ENCODE measurements at places on chromosomes 4 and X.

- no peak for DNase-seq
These were observed 35.1 kb downstream of the CLDN22 start for GRCh38 chr4:183284965-183285364.

- DNase-seq = no peak
These were observed 203.3 kb downstream of the ANTXR2 start for GRCh38 chr4:79869597-79870237.

DNA sequence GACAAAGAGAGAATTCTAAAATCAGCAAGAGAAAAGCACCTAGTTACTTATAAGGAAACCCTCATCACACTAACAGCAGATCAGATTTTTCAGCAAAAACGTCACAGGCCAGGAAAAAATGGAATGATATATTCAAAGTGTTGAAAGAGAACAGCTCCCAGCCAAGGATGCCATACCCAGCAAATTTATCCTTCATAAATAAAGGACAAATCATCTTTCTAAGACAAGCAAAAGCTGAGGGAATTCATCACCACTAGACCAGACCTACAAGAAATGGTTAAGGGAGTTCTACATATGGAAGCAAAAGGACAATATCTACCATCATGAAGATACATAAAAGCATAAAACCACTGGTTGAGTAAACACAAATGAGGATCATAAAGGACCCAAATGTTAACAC lies 53.6 kb downstream of the MANBA start:
- DNase-seq = no peak

DNA sequence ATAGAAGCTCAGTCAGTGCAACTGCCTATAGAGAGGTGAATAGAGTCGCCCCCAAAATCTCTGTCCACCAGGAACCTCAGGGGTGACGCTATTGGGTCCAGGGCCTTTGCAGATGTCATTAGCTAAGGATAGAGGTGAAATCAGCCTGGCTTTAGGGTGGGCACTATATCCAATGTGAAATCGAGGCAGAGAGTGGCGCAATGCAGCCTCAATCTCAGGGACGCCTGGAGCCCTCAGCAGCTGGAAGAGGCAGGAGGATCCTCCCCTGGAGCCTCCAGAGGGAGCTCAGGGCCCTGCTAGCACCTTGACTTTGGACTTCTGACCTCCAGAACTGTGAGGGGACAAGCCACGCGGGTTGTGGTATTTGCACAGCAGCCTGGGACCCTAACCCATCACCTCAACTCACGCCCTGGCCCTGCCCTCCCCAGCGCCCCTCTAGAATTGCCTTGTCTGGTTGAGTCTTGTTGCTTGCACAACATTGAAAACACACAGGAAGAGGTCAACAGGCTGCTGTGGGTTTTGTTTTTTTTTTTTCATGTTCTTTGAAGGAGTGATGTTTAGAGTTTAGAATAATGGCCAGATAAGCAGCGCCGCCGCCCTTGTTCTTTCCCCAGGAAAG lies 89.4 kb upstream of the PSAPL1 start:
- DNase-seq = no peak

GRCh38 chrX:115268421-115268820 lies 21.1 kb upstream of the LUZP4 start:
- DNase-seq = peak; percentile 8

DNA sequence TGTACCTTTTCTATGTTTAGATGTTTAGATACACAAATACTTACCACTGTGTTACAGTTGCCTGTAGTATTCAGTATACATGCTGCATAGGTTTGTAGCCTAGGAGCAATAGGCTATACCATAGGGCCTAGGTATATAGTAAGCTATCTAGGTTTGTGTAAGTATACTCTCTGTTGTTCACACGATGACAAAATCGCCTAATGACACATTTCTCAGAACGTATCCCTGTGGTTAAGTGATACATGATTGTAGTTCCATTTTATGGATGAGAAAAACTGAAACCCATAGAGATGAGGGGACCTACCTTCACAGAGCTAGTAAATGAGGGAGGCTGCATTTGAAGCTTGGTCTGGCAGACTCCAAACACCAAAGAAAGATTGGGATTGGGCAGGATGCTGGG lies 79.4 kb upstream of the EFNB1 start:
- no peak for DNase-seq

- DNase-seq = no peak
These were observed 36.7 kb upstream of the EDA2R start for GRCh38 chrX:66675541-66675940.

DNA sequence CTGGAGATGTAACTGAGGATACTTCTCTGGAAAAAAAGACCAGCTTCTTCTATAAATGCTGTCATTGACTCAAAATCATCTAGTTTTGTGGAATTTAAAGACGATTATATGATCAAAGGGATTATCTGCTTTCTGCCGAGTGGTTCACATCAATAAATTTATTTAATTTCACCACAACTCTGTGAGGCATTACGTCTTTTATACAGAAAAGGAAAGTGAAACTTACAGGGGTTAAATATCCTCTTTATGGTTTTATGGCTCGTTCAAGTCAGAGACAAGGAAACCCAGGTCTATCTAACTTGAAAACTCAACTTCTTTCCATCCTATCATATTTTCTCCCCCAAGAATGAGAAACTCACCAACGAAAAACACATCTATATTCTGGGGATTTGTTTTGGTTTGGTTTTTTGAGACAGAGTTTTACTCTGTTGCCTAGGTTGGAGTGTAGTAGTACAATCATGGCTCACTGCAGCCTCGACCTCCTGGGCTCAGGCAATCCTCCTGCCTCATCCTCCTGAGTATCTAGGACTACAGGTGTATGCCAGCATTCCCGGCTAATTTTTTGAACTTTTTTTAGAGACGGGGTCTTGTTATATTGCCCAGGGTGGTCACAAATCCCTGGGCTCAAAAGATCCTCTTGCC lies 377.9 kb upstream of the EMCN start:
- no peak for DNase-seq

DNA sequence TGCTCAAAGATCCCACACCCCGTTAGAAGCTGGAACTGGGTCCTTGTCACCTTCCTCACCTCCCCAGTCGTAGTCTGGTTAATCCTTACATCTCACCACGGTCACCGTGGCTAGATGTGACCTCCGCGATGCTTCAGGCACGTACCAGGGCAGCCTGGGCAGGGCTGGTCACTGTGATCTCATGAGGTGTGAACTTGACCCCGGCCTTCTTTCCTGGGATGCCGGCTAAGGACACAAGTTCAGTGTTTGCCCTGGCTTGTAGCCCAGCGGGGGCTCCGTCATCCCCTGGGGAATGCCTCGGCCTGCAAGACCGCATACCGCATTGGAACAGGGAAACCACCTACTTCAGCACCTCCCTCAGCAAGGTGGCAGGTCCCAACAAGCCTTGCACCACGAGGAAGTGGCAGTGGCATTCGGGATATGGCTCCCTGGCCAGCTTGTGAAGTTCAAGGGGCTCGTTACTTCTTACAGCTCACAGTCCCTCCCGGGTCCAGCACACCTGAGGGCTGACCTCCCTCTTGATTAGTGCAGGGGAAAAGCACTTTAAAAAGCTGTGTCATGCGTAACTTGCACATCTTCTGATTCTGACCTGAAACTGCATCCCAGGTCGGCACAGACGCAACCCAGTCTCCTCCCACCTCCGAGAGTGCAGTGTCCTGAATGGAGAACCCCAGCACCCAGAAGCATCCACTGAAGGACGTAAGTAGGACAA lies 25.9 kb downstream of the NOP14 start:
- no peak for DNase-seq

DNA sequence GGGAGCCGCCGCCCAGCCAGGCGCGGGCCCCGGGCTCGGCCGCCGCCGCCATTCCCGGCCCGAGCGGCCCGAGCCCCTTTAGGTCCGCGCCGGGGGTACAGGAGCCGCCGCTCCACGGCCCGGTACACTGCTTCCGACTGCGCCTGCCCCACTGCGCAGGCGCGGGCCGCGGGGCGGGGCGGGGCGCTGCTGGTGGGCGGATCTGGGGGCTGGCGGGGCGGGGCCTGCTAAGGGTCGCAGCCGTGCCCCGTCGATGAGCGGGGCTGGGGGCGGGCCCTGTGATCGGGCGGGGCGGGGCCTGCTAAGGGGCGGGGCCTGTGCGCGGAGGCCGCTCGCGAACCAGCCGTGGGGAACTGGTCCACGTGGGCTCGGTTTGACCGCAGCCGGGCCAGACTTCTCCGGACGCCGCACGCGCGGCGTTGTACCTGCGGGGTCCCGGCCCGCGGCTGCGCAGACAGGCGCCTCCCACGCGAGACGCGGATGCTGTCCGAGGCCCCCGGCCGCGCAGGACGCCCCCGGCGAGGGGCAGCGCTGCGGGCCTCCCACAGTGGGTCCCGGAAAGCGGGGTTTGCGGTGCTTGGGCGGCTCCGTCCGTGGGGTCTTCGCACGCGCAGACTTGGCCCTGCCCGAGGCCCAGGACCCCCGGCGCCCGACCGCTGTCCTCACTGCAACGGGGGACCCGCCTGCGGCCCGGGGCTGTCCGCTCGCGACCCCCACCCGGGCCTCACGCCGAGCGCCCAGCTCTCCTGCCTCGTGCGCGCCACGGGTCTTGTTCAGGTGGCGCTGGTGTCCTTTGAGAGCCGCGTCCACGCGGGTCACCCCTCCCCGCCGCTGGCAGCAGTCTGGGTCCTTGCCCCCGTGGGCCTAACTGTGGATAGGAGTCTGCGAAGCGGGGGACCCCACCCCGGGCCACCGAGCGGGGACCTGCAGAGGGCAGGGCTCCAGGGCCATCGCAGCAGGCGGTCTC lies at the start of gene DGKQ:
Gene DGKQ (minus strand): TSS at position 139 of the 967 bp plus-strand sequence. CDS start 87 bp downstream, at position 52.
- DNase-seq = peak; percentile 61

- DNase-seq = peak; percentile 69
These were observed 47.7 kb downstream of the TIGD2 start for GRCh38 chr4:89158884-89159503.

DNA sequence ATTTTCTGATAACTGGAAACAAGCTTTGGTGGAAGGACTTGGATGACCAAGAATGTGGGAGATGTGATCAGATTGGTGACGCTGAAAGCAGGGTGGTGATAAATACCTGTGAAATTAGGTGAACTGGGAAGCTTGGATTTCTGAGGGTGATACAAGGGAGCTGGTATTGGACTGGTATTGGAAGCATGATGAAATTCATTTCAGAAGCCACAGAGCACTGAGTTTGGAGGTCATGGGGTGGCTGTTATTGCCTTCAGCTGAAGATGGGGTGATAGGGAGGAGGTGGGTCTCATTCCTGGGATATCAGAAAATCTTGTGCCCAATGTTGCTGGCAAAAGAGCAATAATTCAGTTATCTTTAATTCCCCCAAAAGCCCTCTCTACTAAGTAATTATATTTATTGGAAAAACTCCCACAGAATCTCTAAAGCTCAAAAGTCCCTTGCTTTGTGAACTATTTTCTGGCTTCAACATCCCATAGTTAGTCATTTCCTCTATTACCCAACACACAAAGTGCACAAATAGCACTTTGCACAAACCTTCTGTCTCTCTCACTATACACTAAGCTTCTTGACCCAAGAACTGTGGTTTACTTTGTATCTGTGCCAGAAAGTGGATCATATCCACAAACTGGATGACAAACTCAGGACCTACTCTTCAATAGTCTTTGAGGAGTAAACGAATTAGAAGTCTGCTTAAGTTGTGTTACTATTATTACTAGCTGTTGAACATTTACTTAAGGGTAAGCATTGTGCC lies 23.1 kb upstream of the CAMK2D start:
- no peak for DNase-seq

GRCh38 chr4:26334366-26334765 lies 13.6 kb downstream of the RBPJ start:
- DNase-seq = no peak

GRCh38 chr4:89836897-89837384 lies at the start of gene SNCA:
Gene SNCA, minus strand, starts transcription at chr4:89837161. Its CDS starts 1,494 bp downstream, at chr4:89835667.
- DNase-seq = peak; percentile 70

GRCh38 chrX:97756879-97757278 lies 873.2 kb downstream of the RPA4 start:
- DNase-seq = no peak

GRCh38 chrX:154981116-154981411 lies 41.5 kb downstream of the F8 start:
- DNase-seq = no peak

GRCh38 chr4:38987491-38987890 lies 44.7 kb downstream of the TMEM156 start:
- no peak for DNase-seq

- DNase-seq = no peak
These were observed 20.5 kb upstream of the WDR44 start for GRCh38 chrX:118325453-118325852.

GRCh38 chr4:54318904-54319303 lies 89.8 kb downstream of the PDGFRA start:
- DNase-seq = peak; percentile 1

GRCh38 chr4:54254116-54254914 lies 25.2 kb downstream of the PDGFRA start:
- no peak for DNase-seq

DNA sequence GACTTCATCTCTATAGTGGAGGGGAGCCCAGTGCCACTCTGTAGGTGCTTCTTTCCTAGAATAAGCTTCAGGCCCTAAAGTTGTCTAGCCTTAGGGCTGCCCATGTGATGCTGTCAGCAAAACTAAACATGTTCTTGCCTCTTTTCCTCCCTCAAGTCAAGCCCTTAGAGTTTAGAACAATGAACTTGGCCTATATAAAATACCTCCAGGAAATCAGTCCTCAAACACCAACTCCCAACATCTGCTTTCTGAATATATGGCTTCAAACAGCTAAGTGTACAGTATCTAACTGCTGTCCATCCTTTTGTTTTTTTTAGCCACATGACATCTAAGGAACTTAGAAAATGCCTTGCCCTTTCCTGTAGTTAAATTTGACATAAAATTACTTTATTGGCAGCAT lies 91.0 kb downstream of the MAMLD1 start:
- DNase-seq = no peak

- DNase-seq = no peak
These were observed 189.1 kb downstream of the RAB28 start for GRCh38 chr4:13294961-13295605.

GRCh38 chr4:149738156-149738555 lies 77.5 kb downstream of the IQCM start:
- DNase-seq = no peak

GRCh38 chr4:100736641-100737451 lies 219.0 kb upstream of the EMCN start:
- DNase-seq = no peak

- no peak for DNase-seq
These were observed 226.9 kb upstream of the ANXA3 start for GRCh38 chr4:78324625-78325024.

DNA sequence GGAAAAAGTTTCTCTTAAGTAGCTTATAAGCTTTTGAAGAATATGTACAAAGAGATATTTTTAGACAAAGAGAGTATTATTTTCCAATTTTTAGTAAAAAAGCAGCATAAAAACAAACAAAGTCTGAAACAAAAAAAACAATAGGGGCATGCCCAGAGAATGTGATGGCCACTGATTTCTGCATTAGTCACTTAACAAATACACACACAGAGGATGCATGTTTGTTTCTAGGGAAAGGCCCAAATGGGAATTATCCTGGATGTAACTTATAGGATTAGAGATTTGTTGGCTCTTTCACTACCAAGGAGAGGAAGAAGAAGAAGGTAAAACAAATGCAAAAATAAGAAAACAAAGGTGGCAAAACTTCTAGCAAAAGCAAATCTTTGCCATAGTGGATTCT lies 95.9 kb upstream of the SCOC start:
- no peak for DNase-seq

DNA sequence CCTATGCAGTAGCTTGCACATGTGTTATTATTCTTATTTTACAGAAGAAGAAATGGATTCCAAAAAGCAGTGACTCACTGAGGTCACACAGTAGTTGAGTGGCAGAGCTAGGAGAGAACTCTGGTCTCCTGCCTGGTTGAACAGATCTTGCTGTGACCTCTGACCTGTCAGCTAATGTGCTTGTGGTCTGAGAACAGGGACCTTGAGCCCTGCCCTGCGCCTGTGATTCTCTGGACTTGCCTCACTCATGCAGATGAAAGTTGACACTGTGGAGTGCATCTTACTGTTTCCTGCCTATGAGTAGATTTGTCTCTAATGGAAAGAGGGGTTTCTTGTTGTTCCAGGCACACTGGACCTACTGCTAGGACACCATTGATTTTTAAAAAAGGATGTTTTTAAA lies 32.3 kb downstream of the ETNPPL start:
- DNase-seq = no peak
